ENCODE measurements at places on chromosomes 6 and 20. TPM values are rescaled to one million over a fixed set of nuclear protein-coding genes. Genes with fewer than 3 reads are reported as not detected.

Gene KCNS1
- polyA plus RNA-seq: not detected

GRCh38 chr6:55449225-55449624 lies 122.0 kb downstream of the GFRAL start:
- no peak for DNase-seq

GRCh38 chr6:96837081-96837971 lies at the start of gene GPR63:
TSS of gene GPR63 (minus strand) at chr6:96837477. CDS start at chr6:96799731, 37,746 bp downstream.
- DNase-seq: peak; percentile 77

GRCh38 chr20:10982692-10983091 lies 308.9 kb upstream of the JAG1 start:
- DNase-seq: peak; percentile 28

Gene PKHD1
- not detected for polyA plus RNA-seq

Gene SLC32A1
- polyA plus RNA-seq: not detected

Data from A549 (cell line).